ENCODE measurements at places on chromosomes 11 and 22.
A peak's percentile ranks its signal among the peaks of the same experiment; 100 is the strongest.

DNA sequence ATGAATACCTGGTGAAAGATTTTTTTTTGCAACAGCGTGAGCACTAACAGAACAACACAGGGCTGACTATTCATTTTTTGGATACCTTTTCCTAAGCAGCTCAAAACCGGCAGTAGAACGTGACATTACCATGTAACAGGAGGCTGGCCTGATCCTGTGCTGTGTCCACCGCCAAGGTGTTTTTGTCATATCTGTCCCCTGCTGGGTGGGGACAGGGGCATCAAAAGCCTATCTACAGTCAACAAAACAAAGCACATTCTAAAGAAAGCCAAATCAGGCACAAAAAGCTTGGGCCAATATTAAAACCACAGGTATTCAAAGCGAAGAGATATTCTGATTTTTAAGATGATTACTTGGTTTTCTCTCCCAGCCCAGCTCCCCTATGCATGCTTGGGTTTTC, 151.2 kb downstream of the LRRC4C start:
- DNase-seq = no peak

GRCh38 chr22:39219071-39220039, 25.4 kb downstream of the PDGFB start:
- DNase-seq = no peak

- no peak for DNase-seq
Measured at GRCh38 chr22:19207401-19207808, 28.9 kb upstream of the SLC25A1 start.

DNA sequence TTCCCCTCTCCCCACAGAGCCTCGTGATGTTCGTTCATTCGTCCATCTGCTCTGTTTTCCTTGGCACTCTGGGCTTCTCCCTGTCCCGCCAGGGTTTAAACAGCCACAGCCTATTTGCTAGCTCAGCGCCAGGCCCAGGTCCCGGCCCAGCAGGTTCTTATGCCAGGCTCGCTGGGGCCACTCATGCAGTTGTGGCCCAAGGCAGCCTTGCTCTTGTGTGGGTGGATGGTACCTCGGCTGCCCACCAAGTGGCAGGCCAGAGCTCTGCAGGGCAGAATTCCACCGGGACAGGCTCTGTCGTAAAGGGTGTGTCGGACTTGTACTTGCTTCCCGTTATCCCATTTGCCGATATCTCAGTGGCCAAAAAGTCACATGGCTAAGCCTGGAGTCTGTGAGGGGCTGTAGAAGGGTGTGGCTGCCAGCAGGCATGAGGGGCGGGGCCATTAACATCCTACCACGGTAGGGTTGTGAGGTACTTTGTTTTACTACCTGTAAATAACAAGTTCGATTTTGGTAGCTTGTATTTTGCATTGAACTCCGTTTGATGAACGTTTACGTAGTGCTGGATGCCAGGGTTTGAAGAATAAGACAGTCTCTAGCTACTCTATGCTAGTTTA, 7.9 kb downstream of the FAM118A start:
- DNase-seq = peak; percentile 56

All from fibroblast of villous mesenchyme (primary cell).